ENCODE measurements at places on chromosomes 13 and 19.
A peak's percentile ranks its signal among the peaks of the same experiment; 100 is the strongest.

- peak; percentile 74 for DNase-seq
Measured at GRCh38 chr13:87274209-87274819, 396.9 kb upstream of the SLITRK5 start.

DNA sequence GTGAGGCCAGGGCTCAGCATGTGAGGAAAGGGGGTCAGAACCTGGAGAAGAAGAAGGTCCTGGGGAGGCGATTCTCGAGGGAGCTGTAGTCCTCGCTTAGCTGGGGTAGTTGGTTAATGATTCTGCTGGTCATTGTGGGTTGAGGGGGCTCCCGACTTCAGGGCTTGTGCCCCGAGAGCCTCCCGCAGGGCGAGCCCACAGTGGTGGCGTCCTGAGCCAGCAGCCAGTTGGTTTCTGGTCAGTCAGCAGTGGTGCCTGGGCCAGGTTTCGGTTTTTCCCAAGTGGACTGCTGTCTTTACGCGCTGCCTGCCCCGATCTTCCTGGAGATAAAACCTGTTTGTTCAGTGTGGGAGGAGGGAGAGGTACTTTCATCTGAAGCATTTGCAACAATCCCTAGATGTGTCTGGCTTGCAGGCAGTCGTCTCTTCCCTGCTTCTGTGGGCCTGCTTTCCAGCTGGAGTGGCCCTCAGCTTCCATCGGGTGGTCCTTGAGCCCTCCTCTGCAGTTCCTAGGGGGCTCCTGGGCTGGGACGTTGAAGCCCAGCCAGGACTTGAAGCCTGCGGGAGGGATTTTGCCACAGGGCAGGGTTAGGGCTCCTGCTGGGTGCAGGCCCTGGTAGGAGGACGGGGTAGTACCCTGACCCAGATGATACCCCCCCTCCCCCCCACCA, 3.2 kb downstream of the PTBP1 start:
- no peak for DNase-seq

DNA sequence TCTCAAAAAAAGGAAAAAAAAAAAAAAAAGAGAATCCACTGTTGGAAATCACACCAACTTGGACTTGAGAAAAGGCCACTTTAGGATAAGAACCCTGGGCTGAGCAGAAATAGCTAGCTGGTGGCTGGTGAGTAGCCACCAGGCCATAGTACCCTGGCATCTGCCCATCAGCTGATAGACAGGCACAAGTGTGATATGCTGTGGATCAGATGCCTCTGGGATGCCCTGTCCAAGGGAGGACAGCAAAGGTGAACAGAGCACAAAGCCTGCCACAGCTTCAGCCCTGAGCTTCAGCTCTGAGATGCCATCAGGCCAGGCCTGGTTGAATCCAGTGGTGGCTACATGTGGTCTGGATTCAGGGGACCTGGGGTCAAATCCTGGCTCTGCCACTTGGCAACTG, 8.7 kb downstream of the SIRT2 start:
- DNase-seq, result no peak

DNA sequence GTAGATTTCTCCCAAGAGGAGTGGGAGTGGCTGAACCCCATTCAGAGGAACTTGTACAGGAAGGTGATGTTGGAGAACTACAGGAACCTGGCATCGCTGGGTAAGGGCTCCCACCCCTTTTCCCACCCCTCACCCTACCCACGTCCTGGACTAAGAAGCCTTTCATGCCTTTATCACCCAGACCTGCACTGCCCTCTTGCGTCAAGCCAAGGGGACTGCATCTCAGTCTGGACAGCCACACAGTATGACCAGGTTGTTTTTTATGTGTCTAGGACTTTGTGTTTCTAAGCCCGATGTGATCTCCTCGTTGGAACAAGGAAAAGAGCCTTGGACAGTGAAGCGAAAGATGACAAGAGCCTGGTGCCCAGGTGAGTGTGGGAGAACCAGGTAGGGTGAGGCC, 8.8 kb downstream of the ZFP28 start:
- peak; percentile 6 for DNase-seq

DNA sequence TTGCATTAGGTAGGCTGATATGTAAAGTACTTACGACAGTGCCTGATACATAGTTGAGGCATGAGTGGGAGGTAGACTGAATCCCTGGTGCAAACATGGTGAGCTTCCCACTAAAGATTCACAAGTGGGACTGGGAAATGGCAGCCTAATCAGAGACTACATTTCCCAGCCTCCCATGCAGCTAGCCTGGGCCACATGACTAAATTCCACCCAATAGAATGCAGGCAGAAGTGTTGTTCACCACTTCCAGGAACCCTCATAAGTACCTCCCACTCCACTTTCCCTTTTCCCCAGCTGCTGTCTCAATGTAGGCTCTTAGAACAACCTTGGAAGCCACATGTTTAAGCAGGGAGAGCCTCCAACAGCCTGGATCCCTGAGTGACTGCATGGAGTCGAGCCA, 104.9 kb downstream of the CACNA1A start:
- no peak for DNase-seq

DNA sequence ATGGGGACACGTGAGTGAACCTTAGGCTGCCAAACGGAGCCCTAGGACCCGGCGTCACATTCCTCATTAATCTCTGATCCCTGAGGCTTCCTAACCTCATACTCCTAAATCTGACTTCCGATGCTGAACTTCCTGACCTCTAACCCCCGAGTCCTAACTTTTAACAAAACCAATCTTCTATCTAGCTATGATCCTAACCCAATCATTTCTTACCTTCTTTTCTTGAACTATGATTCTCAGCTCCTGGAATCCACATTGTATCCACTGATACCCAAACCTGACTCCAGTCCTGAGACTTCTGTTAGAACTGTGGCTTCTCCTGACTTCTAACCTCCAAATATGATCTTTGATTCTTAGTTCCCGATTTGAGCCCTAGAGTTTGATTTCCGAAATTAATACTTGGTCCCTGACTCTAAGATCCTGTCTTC, 447 bp downstream of the NFKBIB start:
- no peak for DNase-seq

GRCh38 chr13:24135674-24136300, 24.7 kb upstream of the SPATA13 start:
- no peak for DNase-seq

- DNase-seq, result peak; percentile 72
Measured at GRCh38 chr13:42041011-42041683, 7.3 kb upstream of the DGKH start.

GRCh38 chr13:65417953-65418352, 1812.2 kb downstream of the PCDH9 start:
- no peak for DNase-seq

GRCh38 chr13:75071395-75071794, 410.6 kb downstream of the TBC1D4 start:
- DNase-seq, result no peak

- DNase-seq, result peak; percentile 30
Measured at GRCh38 chr19:342801-343421, 1.7 kb downstream of the MIER2 start.

DNA sequence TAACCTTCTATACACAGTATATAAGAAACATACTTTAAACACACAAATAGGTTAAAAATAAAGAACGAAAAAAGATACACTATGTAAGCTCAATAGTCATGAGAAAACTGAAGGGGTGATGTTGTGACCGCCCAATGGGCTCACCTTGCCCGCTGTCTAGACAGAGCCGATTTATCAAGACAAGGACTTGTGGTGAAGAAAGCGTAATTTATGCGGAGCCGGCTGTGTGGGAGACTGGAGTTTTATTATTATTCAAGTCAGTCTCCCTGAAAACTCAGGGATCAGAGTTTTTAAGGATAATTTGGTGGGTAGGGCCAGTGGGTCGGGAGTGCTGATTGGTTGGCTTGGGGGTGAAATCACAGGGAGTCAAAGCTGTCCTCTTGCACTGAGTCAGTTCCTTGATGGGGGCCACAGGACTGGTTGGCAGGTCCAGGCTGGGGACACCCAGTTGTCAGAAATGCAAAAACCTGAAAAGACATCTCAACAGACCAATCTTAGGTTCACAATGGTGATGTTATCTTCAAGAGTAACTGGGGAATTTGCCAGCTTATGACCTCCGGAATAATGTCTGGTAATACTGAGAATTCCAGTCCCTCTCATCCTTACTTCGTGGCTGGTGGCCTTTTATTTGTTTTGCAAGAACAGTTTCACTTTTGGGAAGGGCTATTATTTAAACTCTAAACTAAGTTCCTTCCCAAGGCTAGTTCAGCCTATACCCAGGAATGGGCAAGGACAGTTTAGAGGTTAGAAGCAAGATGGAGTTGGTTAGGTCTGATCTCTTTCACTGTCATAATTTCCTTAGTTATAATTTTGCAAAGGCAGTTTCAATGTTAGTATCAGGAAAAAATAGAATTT, 96.6 kb downstream of the UBL3 start:
- no peak for DNase-seq

GRCh38 chr13:45468635-45469034, 3.9 kb downstream of the COG3 start:
- no peak for DNase-seq

DNA sequence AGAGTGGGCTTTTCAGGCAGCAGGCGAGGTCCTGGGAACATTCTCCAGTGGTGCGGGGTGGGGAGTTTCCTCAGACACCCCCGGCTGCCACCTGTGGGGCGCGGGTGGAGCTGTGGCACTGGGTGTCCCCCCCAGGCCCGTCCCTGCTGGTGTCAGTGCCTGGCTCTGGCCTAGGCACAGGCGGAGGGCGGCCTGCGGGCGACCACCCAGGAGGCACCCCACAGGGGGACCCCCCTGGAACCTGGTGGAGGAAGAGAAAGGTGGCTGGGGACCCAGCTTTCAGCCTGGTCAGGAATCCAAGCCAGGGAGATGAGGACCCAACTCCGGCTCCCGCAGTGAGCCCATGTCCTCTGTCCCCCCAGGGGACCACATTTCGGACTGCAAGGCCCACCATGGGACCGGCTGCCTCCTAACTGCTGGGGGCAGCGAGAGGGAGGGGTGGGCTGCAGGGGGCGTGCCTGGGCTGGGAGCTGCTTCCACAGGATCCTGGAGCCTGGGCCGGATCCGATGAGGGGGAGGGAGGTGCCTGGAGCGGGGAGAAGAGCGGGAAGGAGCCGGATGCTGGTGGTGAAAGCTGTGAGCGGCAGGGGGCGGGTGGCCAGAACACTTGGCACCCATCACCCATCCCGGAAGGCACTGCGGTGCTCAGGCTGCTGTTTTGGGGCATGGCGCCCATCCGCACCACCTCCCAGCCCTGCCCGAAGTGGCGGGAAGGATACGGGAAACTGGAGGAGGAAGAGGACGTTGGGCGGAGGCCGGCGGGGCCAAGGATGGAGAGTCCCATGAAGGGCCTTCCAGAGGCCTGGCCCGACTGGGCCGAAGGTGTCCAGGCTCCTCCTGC, 5.5 kb upstream of the CTXN1 start:
- no peak for DNase-seq

Measured in erythroblast (primary cell).